Stimulated activated CD8-positive, alpha-beta memory T cell treated with anti-CD3 and anti-CD28 coated beads, Interleukin-15, amount 100 ng/mL, for 48 hours (primary cell): ENCODE measurements at places on chromosomes 7 and 10.

GRCh38 chr7:157679607-157680006 lies 342.8 kb downstream of the DNAJB6 start:
- DNase-seq, result no peak

DNA sequence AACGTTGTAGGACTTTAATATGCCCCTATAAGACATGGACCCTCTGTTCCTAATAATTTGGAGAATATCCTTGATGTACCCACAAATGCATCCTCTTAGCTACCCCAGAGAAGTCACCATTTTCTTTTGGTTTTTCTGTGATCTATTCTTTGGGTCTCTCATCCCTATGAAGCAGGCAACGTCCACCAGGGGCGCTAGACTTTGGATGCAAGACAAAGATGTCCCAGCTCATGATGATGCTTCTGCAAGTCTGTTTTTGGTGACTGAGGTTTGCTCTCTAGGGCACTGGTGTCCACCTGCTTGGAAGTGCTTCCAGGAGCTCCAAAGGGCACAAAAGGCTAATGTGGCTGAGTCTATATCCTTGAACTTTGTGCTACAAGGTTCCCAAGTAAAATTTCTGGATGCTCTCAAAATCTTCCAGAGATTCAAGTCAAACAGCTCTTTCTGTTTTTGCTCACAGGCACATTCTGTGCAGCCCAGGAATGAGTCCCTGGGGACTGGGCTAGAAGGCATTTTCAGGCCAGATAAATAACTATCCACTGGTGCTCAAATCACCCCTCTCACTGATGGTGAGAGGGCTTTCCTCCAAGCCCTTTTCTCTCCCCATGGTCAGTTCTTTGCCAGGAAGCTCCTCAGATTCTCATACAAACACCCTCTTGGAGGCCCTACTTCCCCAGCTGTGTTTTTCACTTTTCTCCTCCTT lies 166.4 kb downstream of the C7orf25 start:
- no peak for DNase-seq

GRCh38 chr7:22252016-22252415 lies 104.9 kb downstream of the RAPGEF5 start:
- DNase-seq, result no peak

DNA sequence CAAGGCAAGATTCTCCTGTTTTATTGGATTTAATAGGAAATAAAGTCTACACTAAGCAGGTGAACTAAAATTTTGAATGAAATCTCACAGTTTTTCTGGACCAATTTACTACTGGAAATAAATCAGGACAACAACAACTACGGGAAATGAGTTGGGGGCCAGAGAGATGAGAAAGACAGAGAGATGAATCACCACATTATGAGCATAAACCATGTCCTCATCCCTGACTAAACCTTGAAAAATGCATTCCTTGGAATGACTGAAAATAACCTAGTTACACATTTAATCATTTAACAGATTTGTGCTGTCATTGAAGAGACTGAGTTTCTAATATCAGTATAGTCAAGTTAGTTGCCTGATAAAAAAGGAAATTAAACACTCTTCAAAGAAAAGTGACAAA lies 608.4 kb upstream of the KCND2 start:
- DNase-seq, result no peak

DNA sequence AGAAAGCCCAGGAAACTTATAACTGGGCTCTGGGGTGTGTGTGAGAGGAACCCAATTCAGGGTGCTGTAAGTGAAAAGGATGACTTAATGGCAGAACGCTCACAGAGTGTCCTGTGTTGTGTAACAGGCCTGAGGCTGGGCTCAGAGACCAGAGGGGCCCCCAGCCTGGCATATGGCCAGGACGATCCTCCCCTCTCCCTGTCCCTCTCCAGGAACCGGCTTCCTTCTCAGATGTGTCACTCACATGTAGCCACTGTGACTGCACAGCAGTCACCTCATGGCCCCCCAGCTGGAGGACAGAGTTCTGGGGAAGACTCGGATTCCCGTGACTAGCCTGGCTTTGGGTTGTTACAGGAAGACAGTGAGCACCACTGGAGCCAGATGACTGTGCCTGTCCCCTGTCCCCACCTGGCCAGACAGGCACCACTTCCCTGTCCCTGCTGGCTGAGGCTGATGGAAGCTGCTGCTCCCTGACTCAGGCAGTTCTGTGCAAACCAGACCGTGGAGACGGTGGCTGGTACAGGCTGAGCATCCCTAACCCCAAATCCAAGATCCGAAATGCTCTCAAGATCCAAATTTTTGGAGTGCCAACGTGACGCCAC lies 220.5 kb downstream of the MLLT10 start:
- DNase-seq, result no peak

GRCh38 chr7:101146-102046 lies 91.0 kb upstream of the FAM20C start:
- no peak for DNase-seq

DNA sequence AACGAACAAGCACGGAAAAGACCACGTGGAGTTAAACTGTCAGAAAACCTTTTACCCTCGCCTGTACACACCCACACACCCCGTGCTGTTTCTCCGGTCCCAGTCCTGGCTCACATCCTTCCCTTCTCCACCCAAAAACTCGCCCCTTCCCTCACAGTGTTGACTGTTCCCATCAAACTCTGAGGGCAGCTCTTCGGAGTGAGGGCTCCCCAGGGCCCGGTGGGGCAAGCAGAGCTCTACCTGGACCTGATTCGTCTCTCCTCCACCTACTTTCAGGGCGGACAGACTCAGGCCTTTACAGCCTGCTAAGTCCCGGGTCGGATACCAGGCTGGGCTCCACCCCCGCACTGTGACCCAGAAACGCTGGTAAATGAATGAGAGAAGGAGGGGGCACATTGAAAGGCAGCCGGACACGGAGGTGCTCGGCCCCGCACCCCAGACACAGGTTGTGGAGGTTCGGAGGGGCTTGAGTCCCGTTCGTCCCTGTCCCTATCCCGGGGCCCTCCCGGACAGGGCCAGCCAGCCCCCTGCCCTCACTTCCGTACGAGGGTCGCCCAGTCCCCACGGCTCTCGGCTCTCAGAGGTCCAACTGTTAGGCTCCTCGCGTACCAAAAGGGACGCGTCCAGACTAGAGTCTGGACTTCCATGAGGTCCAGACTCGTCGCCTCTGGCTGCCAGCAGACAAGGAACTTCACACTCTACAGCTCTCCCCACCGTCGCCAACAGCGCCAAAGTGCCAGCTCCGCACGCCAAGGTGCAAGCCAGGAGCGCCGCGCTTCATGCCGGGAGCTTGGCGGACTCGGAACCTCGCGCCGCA lies 31.7 kb upstream of the ASL start:
- DNase-seq, result no peak

GRCh38 chr7:128875523-128875948 lies 12.9 kb downstream of the ATP6V1F start:
- DNase-seq, result no peak

DNA sequence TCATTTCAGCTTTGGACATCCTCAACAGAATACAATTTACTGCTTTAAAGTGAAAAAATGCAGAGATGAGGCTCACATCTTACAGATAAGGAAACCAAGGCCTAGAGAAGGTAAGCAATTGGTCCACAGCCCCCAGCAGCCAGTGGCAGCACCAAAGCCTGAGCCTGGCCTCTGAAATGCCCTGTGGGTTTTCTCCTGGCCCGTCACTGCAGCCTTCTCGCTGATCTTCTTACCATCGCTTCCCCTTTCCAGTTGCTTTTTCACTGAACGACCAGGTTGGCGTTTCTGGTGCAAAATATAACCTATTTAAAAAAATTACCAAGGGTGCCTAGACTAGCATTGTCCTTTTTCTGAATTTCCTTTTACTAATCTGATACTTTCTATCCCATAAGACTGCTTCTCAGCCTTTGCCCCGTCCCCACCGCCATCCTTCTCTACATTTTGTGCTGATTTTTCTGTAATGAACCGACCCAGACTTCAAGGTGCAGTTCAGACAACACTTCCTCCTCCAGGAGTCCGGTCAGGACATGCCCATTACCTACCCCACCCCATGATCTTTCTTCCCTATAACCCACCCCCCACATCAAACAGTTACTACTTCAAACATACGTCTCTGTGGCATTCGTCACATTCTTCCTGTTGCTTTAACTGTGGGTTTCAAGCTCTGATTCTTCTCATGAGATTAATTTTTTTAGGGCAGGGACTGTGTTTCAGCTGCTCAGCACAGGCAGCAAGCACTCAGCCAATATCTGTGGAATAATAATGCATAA lies 289.4 kb downstream of the DNAJB6 start:
- no peak for DNase-seq

DNA sequence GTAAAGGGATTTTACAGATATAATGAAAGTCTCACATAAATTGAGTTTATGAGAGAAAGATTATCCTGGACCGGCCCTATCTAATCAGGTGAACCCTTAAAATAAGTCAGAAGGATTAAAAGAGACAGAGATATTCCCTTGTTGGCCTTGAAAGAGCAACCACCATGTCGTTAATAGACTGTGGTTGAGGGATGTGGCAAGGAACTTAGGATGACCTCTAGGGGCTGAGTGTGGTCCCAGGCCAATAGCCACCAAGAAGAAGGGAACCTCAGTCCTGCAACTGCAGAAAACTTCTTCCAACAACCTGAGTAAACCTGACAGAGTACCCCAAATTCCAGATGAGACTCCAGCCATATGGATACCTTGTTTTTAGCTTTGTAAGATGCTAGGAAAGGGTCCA lies 121.5 kb downstream of the POLR1F start:
- no peak for DNase-seq

DNA sequence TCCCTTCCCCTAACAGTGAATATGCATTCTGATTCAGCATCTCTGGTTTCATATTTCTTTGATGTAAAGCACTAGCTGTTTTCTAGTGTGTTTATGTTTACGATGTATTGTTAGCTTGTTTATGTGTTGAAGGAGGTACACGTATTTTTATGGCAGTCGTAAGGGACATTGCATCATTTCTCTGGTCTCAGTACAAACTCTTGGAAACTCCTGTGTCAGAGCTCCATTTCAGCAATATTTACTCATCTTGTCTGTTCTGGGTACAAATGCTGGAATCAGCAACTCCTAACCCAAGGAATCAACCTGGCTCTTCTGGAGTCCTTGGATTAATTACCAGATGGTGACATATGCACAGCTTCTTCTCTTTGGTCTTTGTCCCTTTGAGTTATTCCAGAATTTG lies 270.0 kb upstream of the PLXDC2 start:
- DNase-seq, result no peak

DNA sequence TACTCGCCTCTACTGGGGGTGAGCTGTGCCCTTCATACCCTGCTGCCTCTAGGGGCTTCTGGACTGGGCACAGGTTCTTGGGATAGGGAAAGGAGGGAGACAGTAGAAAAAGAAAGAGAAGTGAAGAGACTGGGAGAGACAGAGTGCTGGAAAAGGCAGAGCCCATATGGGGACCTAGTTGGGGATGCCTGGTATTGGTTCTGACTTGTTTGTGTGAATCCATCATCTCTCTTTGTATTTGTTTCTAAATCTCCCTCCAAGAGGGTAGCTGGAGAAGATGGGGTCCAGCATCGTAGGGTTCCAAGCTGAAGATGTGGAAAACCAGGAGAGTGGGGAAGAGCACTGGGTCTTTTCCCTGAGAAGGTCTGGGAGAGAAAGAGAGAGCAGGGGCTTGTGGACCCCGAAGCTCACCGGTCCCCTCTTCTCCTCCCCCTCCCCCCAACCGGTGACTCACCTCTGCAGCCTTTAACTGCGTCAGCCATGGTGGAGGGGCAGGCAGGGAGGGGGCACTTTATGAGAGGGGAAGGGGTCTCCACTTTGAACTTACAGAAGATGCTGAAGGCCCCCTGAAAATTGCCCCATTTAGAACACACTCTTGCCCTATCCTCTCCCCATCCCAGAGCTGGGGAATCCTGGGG lies 3.2 kb upstream of the VGF start:
- no peak for DNase-seq

- no peak for DNase-seq
Measured at GRCh38 chr7:10022957-10023356, 950.7 kb upstream of the PHF14 start.

DNA sequence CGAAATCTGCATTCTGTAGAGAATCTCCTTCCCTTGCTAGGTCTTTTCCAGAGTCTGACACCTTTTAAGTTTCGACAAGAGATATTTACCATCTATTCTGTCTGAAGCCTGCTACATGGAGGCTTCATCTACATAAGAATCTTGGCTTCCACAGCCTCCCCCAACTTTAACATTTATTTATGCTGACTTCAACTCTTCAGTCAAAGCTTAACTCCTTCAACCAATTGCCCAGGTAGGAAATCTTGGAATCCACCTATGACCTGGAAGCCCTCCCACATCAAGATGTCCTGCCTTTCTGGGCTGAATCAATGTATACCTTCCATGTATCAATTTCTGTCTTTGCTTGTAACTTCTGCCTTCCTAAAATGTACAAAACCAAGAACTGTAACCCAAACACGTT lies 54.7 kb downstream of the MINPP1 start:
- DNase-seq, result no peak

- no peak for DNase-seq
Measured at GRCh38 chr10:52870562-52870961, 98.0 kb upstream of the MBL2 start.

DNA sequence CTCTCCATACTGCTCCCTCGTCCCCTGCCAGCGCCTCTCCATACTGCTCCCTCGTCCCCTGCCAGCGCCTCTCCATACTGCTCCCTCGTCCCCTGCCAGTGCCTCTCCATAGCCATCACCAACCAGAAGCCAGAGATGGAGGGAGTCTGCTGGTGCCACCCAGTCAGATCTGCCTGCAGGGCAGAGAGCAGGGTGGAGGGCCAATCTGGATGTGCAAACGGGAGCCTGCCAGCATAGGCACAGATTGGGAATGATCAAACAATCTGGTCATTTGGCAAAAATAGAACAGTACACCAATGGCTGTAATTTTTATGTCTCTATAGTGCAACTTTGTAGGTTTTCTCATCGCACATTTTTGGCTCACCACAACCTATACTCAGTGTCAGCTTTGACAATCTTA lies 76.9 kb upstream of the LRRC4 start:
- no peak for DNase-seq

DNA sequence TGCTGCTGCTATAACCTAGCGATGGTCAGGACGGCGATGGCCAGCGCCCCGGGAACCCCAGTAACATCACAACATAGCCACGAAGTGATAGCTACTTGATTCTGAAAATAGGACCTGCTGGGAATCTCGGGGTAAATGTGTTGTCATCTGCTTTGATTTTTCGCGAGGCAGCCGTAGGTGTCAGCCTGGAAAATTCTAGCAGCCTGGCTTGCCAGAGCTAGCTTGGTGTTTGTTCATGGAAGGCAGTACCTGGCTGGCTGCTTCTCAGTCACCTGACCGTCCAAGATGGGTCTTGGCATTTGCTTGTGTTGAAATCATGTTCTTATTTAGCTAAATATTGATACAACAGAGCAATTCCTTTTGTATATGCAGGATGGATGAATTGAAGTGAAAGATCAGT lies 82.4 kb upstream of the BTBD16 start:
- no peak for DNase-seq

DNA sequence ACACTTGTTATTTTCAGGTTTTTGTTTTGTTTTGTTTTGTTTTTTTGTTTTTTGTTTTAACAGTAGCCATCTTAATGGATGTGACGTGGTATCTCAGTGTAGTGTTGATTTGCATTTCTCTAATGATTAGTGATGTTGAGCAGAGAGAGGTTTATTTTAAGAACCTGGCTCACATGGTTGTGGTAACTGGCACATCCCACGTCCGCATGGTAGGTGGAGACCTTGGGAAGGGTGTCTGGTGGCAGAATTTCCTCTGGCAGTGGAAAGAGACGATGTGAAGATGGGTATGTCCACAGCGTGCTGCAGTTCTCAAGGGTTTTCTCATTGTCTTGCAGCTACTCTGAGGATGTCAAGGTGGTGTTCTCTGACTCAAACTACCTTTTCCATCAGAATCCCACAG lies 252.2 kb downstream of the GALNT17 start:
- DNase-seq, result no peak
